NCI-H187 treated with DMSO at 0.1 percent for 48 hours (cell line): ENCODE measurements at places on chromosomes 6 and 20.

- DNase-seq, result peak; percentile 13
Measured at GRCh38 chr20:48657426-48658197, 170.2 kb downstream of the PREX1 start.

DNA sequence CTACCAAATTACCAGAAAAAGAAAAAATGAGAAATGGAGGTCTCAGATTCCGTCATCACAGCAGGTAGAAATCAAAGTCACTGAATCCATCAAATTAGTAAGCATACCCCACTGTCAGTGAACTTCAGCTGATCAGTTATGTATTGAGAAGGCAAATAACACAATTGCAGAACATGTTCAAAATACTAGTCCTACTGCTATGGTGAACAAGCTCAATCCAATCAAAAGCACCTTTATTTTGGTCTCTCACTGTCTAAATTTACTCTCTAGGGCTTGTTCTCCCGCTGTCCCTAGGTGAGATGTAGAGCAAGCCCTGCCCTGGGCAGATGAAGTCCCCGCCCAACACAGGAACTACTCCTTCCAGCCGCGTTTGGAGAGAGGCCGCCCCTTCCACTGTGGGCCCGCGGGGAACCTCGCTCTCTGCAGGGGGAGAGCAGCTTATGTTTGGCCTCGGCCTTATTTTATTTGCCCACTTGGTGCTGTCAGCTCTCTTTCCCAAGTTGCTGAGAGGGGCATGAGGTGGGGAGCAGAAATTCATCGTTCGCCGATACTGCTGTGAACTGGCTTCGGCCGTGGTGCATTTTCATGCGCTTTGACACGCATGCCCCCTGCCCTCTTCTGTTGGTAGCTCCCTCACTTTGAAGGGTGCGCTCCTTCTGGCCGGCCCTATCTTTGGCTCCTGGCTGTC, 14.3 kb upstream of the MAP1LC3A start:
- no peak for DNase-seq

DNA sequence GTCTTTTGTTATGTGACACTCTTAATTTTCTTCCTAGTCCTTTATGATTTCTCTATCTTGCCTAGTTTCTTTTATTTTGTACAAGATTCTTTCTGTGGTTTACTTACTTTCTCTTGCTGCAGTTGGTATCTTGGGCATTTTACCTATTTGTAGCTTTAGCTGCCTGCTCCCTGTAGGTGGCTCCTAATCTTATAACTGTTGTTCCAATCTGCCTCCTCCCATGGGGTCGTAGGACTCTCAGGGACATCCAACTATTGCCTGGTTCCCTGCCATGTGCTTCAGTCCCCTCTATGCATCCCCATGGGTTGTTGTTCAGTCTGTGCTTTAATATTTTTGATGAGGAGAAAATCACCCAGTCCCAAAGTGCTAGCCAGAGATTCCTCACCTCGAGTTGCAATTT, 31.4 kb downstream of the RIN2 start:
- DNase-seq, result no peak

DNA sequence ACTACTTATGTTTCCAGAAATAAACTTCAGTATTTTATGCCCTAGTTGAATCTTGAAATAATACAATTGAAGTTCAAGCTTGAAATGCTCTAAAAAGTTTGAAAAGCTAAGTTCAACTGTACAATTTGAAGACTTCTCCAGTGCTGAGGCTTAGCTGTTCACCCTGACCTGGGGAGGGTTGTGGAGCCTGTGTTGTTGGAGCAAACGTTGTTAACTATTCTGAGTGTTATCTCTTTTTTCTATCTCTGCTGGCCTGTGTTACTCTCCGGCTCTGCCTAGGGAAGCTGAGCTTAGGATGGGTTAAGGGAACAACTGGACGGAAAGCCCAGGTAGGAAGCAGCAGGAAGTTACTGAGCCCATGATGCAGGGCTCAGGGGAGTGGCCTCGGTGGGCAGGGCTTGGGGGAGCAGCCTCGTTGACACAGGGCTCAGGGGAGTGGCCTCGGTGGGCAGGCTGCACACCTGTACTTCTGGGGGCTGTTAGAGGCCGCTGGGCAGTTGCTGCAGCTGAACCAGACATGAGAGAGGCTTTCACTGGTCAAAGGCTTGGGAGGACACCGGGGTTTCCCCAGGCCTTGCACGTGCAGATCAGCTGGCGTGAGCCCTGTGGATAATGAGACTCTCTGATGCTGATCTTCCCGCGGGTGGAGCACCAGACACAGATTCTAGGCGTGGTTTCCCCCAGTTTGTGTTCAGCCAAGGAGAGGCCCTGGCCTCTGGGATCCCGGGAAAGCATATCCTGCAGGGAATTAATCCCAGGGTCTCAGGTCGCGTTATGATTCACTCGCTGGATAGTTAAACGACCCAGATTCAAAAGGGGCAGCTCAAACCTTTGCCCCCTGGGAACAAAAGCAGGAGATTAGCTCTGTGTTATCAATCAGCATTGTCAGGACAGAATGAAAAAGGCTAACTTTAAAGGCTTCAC, 58.9 kb downstream of the ERMARD start:
- DNase-seq, result no peak

DNA sequence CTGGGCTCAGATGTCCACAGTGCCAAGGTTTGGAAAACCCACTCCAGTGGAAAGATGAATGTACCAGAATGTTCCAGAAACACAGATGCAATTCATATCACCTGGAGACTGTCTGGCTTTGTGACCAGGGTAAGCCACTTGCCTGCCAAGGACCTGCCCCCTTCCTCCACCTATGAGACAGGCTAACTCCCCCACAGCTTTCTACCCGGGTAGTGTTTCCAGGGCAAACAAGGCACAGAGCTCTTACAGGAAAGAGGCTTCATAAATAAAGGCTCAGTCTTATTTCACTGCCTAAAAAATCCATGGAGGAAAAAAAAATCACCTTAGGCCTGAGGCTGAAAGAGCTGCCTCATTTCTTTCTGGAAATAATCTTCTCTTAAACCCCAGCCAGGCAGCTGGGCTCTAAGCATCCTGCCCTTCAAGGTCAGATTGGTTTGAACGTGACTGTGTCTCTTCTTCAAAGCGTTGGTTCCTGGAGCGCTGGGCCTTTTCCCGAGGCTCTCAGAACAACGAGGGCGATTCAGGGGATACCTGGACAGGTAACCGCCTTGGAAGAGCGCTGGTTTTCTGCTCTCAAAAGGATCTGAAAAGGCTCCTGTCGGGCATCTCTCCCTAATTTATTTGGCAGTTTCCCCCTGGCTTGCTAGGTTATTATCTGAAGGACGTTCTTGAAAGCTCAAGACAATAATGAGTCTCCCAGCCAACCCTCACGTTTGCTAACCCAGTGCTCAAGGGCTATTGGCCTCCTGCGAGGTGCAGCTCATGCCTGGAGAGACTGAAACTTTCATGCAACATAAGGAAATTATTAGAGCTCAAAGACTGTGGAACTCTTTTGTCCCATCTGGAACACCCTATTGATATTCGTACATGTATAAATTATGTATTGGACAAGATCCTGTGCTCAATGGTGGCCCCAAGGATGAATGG, 199.2 kb upstream of the PMEPA1 start:
- no peak for DNase-seq

DNA sequence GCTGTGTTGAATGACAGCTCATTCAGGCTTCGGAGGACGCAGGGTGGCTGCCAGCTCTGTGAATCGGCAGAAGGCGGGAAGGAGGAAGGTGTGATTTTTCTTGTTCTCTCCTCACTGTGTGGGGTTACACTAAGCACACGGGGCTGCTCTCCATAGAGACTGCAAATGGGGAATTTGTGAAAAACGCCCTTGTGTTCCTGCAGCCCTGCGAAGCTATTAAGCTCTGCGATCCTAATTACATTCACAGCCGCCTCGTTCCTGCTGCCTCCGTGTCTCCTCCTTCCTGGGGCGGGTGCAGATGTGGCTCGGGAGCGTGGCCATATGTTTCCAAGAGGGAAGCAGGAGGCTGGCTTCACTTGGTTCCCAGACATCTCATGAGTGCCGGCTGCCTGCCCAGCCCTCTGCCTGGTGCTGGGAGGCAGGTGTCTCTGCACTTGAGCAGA, 124.0 kb downstream of the TOX2 start:
- peak; percentile 50 for DNase-seq

GRCh38 chr6:125154118-125154760, 666 bp downstream of the TPD52L1 start:
- no peak for DNase-seq

DNA sequence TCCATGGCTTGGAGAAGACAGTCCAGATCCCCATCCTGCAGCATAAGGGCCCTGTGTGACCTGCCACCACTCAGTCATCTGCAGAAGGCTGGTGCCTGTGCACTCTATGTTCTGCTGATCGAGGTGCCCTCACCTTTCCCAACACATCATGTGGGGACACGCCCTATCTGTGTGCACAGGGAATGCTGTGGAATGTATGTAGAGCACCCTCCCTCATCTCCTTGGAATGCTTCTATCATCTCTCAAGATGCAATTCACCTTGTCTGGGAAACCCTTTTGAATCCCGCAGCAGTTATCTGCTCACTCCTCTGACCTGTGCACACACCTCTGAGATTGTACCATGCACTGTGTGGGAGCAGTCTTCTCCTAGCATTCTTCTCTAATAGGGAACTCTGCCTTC, 207.2 kb upstream of the SSTR4 start:
- no peak for DNase-seq

DNA sequence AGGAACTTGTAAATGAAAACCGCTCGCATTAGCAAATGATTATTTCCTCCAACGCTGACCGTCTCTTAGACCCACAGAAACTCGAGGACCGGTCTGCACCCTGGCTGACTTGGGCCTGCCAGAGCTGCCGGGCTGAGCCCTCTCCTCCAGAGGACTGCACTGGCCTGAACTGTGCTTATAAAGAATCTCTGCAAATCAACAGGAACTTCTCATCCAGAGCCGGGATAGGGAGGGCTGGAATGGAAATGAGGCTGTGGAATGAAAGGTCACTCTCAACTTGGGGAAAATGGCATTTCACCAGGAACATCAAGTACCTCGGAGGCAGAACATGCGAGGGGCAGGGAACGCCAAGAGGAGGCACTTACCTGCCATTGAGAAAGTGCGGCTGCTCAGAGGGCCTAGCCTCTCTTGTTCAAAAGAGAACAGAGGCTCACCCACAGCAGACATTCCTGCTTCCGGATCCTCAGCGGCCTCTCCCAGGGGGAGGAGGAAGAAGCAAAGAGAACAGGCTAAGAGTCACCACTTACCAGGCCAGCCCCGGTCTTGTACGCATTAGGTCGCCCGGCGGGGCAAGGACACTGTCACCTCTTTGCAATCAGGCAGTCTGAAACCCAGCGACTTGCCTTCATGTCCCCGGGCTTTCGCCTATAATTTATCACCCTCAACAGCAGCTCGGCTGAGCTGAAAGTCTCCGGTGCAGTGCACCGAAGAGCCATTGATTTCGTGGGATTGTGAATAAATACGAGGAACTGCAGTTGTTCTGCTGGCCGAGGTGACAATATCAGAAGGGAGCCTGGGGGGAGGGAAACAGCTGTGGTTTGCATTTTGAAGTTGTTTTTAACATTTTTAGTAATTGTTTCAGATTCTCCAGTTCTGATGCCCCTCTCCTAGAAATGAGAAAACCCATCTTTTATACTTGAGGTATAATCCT, 37.6 kb downstream of the ZMYND8 start:
- peak; percentile 30 for DNase-seq

DNA sequence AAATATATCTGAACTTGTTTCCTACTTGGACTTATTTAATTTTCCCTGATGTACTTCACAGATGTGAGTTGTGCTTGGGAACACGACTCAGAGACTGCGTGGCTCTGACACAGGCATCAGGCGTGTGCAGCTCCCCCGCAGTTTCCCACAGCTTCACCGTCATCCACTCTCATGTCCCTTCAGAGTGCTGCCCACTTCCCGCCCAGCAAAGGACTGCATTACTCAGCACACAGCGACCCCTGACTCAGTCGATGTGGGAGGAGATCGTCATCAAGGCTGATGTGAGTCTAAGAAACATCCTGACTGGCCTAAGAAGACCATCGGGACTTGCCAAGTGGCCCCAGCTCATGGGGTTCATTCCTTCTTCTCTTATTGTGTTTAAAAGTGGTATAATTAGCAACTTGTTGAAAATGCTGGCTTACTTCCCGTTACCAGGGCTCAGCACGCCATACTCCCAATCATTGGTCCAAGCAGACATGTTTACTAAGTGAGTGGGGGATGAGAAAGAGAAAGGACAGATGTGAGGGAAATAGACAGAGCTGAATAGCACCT, 539.4 kb upstream of the JARID2 start:
- no peak for DNase-seq

DNA sequence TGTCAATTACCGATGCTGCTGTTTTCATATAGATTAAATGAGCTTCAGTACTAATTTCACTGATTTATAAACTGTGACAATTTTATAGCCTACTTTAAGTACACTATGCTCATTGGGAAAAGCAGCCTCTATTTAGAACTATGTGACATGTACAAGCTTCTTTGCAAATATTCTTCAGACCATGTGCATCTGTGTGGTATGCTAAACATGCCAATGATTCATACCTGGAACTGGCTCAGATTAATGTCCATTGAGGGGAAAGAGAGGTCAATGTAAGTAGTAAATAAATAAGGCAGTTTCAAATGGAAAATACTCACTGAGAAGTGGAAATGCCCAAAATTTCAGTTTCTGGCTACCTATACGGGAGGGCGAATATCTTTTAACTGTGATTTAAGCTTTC, 777.7 kb downstream of the C6orf118 start:
- no peak for DNase-seq

DNA sequence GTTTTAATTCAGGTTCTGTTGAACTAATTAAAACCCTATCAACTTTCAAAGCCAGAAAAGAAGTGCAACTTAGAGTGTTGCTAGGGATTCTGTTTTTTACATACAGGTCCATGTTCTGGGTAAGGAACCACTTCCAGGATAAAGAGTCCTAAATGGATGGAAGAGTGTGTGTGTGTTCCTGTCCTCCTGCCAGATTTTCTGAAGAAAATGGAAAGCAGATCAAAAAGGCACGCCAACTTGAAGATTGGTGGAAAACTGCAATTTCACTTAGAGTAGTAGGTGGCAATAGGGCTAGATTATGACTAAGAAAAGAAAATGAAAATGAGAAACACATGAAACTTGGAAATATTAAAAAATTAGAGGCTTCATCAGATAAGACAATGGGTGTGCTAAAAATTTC, 85.3 kb downstream of the COL21A1 start:
- no peak for DNase-seq

DNA sequence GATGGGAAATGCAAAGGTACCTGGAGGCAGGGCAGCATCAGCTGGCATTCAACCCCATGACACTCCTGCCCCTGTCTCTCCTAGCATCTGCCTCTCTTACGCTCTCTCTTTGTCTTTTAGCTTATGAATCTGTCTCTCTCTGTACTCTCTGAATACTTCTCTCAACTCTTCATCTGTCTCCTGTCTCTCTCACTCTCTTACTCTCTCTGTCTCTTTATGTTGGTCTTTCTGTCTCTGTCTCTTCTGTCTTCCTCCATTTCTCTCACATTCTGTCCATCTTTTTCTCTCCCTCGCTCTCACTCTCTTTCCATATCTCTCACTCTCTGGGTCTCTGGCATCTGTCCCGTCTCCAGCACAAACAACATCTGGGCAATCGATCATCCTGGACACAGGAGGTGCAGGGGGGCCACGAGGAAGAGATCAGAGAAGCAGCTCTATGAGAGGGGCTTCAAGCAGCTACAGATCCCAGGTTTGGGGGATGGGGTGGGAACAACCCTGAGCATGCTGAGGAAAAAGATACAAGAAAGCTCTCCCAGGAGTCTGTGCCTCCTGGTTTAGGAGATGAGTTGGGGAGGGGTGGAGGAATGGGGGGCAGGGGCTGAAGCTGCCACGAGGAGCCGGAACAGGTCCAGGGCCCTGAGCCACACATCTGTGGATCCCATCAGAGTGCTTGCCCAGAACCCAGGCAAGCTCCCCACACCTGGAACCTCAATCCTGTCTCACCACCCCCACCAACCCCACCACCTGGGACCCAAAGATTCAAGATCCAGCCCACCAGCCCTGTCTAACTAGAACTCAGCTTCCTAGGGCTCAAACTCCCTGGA, 2.4 kb downstream of the COL11A2 start:
- DNase-seq, result no peak
